Nephron progenitor cell (in vitro differentiated cells): ENCODE measurements at places on chromosomes 6 and 20.

GRCh38 chr6:131293472-131293911 is 158.2 kb downstream of the AKAP7 start:
- DNase-seq = no peak

DNA sequence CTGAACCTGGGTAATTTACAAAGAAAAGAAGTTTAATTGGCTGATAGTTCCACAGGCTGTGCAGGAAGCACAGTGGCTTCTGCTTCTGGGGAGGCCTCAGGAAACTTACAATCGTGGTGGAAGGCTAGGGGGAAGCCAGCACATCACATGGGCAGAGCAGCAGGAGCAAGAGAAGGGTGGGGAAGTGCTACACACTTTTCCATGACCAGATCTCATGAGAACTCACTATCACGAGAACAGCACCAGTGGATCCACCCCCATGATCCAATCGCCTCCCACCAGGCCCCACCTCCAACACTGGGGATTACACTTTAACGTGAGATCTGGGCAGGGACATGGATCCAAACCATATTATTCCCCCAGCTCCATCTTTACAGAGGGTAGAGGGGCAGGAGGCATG is 166.4 kb downstream of the NFATC2 start:
- no peak for DNase-seq

DNA sequence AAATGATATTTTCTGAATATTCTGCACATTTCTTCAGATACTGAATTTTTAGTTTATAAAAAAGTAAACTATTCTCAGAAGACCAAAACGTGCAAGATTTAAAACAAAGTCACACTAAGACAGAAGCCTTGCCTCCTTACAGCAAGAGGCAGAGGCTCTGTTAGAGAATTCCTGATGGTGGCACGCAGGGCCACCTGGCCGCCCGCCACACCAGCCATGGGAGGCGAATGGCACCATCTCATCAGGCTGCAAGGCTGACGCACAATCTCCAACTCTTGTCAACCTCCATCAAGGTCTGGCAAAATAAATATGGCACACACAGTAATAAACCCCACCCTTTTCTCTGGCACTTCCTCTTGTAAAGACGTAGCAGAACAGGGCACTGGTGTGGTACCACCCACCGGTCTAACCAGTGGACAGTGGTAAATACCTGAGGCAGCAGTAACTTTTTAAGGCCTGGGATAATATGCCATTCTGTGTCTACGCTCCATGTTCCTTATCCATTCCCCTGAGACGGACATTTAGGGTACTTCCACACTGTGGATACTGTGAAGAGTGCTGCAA is 111.4 kb downstream of the WDR27 start:
- no peak for DNase-seq

GRCh38 chr6:137106183-137106582 is 61.4 kb upstream of the IL20RA start:
- no peak for DNase-seq

- DNase-seq = no peak
Observed at GRCh38 chr6:163146036-163146435, 268.5 kb upstream of the QKI start.

GRCh38 chr6:89148016-89148750 is 2.3 kb downstream of the PM20D2 start:
- no peak for DNase-seq

DNA sequence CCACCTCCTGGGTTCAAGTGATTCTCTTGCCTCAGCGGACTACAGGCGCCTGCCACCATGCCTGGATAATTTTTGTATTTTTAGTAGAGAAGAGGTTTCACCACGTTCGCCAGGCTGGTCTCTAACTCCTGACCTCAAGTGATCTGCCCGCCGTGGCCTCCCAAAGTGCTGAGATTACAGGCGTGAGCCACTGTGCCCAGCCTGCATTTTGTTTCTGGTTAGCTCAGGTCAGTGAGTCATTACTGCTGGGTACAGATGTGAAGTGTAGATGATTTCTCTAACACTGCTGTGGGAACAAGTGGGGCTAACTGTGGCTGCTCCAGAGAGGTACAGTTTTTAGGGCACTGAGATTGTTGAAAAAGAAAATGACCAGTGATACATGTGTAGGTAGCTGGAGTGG is 188.6 kb downstream of the PRL start:
- DNase-seq = no peak

DNA sequence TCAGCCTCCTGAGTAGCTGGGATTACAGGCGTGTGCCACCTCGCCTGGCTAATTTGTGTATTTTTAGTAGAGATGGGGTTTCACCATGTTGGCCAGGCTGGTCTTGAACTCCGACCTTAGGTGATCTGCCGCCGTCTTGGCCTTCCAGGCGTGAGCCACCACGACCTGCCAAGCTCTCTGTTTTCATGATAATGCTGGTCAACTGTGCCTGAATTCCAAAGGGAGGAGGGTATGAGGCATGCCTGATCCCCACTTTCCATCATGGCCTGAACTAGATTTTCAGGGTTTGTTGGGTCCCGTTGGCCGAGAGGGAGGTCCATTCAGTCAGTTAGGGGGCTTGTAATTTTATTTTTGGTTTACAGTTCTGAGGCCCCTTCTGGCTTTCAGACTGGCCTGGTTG is 28.0 kb upstream of the ANGPT4 start:
- DNase-seq = no peak

GRCh38 chr6:48151142-48151541 is 40.1 kb upstream of the PTCHD4 start:
- no peak for DNase-seq

- DNase-seq = no peak
Observed at GRCh38 chr20:23683807-23684206, 5.0 kb downstream of the CST4 start.

DNA sequence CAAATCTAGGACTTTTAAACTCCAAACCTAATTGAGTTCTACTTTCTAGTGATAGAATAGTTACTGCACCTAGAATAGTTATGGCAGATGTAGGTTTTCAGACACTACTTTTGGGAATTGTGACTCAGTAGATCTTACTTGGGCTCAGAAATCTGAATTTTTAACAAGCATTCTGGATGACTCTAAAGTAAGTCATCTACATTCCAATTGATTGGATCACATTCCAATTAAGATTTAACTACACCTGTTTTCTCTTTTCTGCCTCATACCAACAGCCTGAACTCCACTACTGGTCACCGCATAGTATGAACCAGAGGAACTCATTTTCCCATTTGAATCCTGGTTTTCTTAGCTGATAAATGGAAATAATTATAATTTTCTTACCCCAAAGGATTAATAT is 49.5 kb upstream of the TFAP2D start:
- no peak for DNase-seq

GRCh38 chr6:168885751-168886742 is 367.6 kb downstream of the THBS2 start:
- DNase-seq = no peak

DNA sequence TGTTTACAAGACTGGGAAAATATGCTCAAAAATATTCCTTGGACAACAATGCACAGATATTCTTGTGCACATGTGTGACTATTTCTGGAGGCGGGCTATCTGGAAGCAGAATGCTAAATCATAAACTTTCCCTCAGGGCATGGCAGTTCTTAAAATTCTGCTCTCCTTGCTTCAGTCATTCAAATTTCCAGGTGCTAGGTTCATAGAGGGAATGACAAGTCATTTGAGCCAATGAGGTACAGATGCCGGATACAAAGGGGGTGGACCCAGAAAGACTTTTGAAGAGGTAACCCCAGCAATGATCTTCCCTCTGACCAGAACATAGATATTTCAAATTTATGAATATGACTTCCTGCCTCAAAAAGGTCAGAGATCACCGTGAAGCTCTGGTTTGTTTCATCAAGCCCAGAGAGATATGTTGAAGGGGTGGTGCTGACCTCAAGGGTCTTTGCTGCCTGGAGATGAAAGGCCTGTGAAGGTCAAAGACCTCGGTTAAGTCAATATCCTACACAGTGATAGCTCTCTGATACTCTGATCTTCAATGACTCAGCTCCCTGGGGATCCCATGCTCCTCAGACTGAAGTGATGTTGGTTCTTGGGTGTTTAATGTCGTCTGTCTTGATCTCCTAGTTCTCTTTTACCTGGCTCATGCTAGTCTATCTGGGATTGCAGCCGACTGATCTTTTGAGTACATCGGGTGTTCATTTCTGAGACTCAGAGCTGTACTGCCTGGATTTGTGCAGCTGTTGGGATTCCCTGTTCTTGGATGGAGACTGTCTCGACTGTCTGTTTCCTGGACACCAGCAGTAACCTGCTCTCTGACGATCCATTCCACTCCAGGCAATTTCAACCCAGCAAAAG is 47.5 kb upstream of the TSHZ2 start:
- DNase-seq = no peak

DNA sequence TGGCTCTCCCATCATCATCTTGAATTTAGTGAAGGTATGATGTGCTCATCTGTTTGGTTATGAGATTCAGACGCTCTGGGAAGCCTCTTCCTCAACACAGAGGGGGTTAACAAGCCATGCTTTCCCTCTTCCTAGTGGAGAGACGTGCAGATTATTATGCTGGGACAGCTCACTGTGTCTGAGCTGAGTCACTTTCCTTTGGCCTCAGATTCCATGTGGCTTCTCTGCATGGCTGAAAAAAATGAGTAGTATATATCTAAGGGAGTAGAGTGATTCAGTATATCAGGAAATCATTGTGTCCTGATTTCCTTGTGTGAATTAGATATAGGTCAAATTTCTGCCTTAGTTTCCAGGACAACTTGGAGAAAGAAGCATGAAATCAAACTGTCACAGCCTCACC is 52.6 kb downstream of the FIG4 start:
- DNase-seq = no peak

DNA sequence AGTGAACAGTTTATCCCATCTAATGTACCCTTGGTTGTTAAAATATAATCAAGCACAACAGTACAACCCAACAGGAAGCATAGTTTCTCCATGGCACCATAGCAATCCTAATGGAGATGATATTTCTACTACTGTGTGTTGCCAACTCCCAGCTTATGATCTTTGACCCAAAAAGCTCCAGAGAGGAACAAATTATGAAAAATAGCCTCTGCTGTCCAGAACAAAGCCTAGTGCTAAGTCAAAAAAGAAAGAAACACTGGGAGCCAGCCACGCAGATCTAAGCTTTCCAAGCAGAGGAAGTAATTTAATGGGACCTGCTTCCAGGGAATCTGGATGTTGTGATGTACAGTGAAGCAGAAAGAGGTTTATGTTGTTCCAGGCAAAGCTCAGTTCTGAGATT is 52.2 kb upstream of the TASP1 start:
- DNase-seq = no peak

DNA sequence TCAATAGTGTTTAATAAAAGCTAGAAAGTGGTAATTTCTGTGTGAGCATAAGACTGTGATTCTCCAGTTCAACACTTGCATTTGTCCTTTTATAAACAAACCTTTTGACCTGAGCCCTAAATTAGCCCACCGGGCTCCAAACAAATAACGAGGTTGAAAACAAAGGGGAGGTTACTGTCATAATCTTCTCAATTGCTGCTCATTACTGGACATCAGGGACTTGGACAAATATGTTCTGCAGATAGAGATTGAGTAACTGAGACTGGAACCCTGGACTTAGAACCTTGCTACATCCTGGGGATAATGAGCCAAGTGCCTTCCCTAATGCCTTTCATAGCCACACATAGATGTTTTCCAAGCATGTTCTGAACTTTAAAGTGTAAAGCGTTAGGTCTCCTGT is 84.2 kb upstream of the PCSK2 start:
- DNase-seq = no peak
